Fibroblast of mammary gland (primary cell): ENCODE measurements at places on chromosomes 5 and 9.

DNA sequence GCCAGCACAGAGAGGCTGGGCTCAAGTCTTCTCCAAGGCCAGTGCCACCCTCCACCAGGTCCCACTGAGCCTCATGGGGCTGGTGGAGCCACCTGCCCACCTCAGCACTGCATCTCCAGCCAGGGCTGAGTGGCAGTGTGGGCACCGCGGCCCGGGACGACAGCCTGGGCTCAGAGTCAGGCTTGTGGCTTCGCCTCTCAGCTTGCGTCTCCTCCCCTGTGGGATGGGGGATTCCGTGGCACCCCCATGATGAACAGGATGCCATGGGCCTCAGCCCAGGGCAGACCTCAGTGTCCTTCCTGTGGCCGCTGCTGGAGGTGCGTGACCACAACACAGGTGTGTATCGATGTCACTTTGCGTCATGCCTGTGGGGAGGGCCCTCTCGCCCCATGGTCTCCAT lies 136.4 kb upstream of the PPP1R26 start:
- DNase-seq = no peak

DNA sequence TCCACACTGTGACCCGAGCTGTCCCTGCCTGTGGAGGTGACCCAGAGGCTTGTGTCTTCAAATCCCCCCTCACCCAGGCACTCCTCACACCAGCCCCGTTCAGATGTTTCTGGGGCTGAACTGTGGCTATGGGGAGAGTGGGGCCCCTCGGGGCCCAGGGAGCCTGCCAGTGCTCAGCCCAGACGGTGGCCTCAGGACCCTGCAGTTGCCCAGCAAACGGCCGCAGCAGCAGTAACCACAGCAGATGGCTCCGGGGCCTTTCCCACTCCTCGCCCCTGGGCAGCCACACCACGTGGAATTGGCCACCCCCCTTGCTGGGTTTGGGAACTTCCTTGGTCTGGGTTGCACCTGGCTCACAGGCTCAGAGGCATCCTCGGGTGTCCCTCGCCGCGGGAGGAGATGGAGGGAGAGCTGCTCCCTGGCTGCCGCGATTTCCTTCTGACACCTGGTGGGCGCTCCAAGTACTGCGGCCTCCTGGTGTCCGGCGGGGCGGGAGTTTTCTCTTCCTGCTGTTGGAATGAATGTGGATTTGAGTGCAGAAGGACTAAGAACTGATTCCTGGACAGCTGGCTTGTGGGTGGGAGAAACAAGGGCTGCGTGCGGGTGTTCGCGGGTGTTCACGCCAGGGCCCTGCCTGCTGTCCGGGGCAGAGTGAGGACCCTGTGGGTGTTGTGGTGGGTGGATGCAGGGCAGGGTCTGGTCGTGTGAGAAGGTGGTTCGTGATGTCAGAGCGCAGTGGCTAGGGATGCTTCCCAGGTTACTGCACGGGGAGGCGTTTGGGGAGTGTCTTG lies 97.5 kb downstream of the COL5A1 start:
- DNase-seq = peak; percentile 52

DNA sequence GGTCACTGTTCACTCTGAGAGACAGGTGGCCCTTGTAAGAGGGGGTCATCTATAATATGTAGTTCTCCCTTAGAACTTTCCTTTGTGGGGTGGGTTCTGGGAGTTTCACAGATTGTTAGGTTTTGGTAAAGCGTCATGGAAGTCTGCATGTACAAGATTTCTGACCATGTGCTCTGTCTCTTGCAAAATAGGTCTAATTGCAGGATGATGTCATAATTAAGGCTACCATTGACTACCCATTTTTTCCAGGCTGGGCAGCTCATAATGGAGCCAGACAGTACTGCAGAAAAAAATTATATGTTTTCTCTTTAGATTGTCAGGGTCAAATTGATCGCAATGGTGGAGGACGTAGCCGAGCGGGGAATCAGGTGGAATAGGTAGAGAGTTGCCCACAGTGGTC lies 3.7 kb upstream of the GM2A start:
- peak; percentile 10 for DNase-seq

DNA sequence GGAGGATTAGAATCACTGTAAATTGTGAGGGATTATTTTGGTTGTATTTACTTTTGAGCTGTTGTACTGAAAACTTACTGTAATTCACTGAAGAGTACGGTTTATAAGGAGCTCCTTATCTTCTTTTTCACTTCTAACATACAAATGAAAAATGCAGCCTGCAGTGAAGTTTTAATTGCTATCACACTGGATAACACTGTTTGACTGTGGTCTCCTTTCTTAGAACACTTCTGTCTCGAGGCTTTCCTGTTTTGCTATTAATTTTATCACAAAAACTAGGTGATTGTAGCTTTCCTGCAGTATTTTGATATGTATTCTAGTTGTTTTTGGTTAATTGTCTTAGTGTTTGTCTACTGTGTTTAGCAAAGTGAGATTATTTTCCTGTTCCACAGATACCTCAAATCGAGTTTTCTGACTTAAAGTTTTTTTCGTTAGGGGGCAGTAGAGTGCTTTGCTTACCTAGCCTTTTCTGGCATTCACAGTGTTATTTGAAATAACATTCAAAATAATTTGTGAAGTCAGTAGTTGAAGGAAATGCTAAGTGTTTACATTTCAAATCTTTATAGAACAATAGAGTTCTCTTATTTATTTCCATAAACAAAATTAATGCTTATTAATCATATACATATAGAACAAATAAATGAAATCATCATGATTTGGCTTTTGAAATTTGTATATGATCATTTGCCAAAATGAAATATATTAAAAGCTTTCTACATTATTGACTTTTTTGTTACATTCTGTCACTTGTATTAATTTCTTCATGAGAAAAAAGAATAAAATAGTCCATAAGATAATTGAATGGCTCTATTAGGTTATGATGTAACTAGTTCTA lies 52.9 kb downstream of the COMMD10 start:
- peak; percentile 64 for DNase-seq

- peak; percentile 76 for DNase-seq
Measured at GRCh38 chr9:130707225-130707976, 13.8 kb downstream of the EXOSC2 start.

DNA sequence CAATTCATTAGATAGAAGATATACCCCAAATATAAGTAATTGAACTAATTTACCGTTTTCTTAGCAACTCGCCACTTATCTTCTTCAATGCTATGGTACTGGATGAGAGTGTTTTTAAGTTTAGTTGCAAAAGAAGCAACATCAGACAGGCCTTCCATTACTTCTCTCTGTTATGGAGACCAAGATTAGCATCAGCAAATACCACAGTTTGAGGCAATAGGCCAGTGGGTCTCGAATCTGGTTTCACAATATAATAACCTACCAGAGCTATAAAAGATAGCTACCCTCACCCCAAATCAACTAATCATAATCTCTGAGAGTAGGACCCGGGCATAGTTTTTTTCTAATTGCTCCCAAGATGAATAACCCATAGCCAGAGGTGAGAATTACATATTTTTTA lies 5.1 kb downstream of the STARD4 start:
- DNase-seq = no peak

GRCh38 chr9:27125030-27125429 lies 16.0 kb downstream of the TEK start:
- peak; percentile 98 for DNase-seq
